ENCODE measurements at places on chromosomes 5 and 9. TPM values are rescaled to one million over a fixed set of nuclear protein-coding genes. Genes with fewer than 3 reads are reported as not detected.

The SLC6A19 gene
- 1.5 TPM for total RNA-seq

The NRARP gene
- 1.3 TPM for total RNA-seq

The SPAG8 gene
- total RNA-seq: 0.25 TPM

The OR5C1 gene
- not detected for total RNA-seq

The CTNND2 gene
- total RNA-seq: 0.50 TPM

DNA sequence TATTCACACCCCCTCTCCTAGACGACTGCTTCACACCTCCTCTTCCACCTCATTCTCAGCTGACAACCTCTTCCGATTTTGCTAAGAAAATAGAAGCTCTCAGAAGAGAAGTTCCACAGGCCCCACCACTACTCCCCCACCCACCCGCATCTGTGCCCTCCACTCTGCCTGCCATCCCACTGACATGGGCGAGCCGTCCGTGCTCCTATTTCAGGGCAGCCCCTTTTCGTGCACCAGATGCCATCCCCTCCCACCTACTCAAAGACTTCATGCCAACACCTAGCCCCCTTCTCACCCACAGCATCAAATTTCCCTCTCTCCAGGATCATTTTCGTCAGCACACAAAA lies 34.6 kb upstream of the JADE2 start:
- no peak for DNase-seq

The TRIM7 gene
- total RNA-seq: not detected

DNA sequence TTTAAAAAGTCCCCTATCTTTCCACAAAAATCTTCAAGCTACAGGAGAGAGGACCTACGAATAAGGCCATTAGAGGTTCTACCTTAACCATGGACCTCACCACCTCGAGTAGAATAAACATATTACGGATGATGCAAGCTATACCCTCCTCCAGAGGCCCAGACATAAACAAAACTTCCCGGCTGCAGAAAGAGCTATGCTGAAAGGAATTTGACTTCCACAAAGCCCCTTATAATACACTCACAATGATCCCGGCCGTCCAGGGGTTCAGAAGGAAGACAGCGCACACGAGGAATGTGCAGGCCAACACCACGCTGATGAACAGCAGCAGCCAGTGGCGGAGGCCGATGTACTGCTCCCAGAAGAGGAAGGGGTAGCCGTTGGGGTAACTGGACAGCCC lies 59.0 kb downstream of the PTCH1 start:
- DNase-seq: no peak

GRCh38 chr9:89635816-89636215 lies 31.0 kb downstream of the GADD45G start:
- DNase-seq: no peak

The PCDHB12 gene
- 0.33 TPM for total RNA-seq

DNA sequence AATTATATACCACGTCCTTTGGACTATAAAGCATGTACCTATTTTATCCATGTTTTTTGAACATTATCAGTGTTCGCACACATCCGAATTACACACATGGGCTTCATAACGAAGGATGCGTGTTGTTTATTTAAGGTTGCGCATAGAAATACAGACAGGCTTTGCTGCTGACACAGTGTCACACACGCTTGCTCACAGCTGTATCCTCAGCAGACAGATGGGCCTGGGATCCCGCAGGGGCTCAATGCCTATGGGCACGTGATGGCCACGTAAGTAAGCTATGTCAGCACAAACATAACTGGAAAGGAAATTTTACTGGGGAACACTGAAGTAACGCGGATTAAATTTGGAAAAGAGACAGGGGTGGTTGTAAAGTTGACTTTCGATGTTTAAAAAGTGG lies 76.6 kb downstream of the OTULIN start:
- no peak for DNase-seq

DNA sequence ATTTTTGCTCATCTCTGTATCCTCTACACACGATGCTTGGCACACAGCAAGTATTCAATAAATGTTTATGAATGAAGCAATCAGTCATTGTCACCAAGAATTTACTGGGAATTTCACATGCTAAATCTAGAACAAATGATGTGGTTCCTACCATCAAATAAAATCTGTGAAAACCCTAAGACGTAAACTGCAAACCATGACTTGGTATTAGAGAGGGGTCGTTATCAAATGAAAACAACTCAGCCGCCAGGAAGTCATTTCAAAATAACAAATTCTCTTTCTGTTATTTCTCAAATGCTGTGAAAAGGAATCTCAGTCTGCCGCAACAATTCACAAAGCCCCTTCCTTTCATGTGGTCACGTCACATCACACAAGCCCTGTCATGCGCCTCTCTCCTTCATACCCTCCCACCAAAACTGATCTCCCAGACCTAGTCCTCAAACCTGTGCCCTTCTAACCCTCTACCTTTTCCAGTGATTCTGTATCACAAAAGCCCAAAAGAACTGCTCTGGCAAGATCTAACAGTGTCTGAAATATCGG lies 173.6 kb downstream of the DEPDC1B start:
- DNase-seq: no peak

GRCh38 chr5:57102905-57103255 lies 71.0 kb upstream of the GPBP1 start:
- no peak for DNase-seq

The RHOBTB3 gene
- total RNA-seq: 59.8 TPM

- peak; percentile 43 for DNase-seq
Measured at GRCh38 chr9:86093788-86094555, 5.4 kb downstream of the GOLM1 start.

The ERMP1 gene
- total RNA-seq: 19.5 TPM

DNA sequence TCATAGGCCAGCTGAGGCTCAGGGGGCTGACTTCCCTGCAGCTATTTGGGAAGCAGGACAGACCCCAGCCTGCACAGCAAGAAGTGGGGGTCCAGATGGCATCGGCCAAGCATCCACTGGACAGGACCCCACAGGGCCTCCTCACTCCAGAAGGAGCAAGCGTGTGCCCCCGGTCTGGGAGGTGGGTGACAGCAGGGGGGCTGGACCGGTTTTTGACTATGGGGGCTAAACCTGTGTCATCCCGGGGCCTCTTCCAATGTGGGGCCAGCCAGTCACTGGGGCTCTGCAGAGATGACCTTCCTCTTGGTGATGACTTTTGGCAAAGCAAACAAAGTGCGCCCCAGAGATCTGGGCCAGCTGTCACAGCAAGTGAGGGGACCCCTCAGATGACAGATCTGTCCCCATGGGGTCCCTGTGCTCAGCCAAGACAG lies 163.9 kb downstream of the OLFM1 start:
- no peak for DNase-seq

- DNase-seq: no peak
Measured at GRCh38 chr5:51987669-51988209, 604.5 kb downstream of the ISL1 start.

- no peak for DNase-seq
Measured at GRCh38 chr5:143066556-143067281, 296.5 kb downstream of the ARHGAP26 start.

- DNase-seq: no peak
Measured at GRCh38 chr5:34674187-34674586, 18.1 kb downstream of the RAI14 start.

- DNase-seq: no peak
Measured at GRCh38 chr5:572398-573019, 39.6 kb upstream of the CEP72 start.

All from liver (tissue), 10 donors.